CD4-positive, alpha-beta T cell treated with Interleukin-2 at 100 ng/mL for 4 hours (primary cell): ENCODE measurements at places on chromosomes 1 and 21.

DNA sequence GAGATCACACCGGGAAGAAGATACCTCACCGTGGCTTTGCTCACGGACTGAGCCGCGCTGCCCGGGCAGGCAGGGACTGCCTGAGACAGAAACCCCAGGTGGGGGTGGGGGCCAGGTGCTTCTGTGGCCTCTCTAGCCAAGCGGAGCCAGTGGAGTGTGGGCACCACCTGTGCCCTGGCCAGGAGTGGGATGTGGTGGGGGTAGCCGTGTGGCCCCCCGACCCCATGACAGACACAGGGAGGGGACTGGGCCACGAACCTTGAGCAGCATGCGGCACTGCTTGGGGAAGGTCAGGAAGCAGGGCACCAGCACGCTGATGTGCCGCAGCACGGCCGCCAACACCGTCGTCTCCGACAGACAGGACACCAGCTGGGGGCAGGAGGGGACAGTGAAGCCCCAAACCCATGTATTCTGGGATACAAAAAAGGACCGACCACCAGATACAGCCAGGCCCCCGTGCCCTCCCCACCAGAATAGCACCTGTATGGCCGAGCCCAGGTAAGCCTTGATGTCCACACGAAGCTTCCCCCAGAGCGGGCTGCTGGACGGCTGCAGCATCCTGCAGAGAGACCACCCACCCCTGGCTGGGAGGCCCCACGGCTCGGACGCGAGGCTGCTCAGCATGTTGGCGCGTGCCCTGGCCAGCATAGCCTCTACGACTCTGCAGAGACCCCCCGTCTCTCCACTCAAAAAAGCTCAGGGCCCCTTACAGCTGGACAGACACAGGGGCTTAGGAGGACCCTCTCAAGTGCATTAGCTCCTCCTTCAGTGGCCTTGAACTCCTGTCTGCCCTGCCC lies 5.3 kb downstream of the NOC2L start:
- no peak for DNase-seq

- DNase-seq = no peak
Observed at GRCh38 chr1:15283526-15283925, 36.5 kb downstream of the FHAD1 start.

DNA sequence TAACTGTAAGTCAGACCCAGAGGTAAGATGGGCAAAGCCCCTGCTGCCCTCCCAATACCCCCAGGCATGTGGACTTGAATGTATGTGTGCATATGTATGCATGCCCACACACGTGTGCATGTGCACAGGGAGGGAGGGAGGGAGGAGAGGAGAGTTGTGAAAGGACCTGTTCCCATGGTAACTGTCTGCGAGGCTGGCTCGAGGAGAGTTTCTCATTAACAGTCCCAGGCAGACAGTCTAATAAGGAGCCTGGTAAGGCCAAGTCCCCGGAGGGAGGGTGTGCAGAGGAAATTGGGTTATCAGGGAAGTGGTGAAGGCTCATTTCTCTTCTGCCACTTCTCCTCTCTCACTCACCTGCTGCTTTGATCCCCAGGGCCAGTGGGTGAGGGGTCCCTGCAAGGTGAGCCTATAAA lies 74.9 kb downstream of the NFASC start:
- no peak for DNase-seq

DNA sequence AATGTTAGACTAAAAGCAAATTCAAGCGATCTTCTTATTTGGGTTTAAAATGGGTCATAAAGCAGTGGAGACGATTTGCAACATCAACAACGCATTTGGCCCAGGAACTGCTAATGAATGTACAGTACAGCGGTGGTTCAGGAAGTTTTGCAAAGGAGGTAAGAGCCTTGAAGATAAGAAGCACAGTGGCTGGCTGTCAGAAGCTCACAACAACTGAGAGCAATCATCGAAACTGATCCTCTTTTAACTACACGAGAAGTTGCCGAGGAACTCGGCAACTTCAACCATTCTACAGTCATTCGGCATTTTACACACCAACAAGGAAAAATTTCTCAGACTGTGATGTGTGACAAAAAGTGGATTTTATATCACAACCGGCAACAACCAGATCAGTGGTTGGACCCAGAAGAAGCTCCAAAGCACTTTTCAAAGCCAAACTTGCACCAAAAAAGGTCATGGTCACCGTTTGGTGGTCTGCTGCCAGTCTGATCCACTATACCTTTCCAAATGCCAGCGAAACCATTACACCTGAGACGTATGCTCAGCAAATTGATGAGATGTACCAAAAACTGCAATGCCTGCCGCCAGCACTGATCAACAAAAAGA lies 47.9 kb downstream of the ASH1L start:
- DNase-seq = peak; percentile 30

DNA sequence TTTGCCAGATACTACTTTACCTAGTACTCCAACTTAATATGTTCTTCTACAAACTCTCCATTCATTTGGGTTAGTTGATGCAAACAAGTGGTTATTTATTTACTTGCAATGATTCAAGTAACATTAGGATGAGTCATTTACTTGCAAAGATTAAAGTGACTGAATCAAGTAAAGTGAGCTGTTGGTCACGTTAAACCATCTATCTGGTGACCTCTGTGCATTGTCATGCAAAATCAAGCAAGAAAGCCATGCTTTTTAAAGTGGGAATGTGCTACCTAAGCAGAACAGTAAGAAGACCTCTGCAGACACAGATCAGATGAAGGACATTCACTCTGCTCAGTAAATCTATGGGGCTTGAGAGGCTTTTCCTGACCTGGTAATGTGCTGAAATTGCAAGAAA lies 254.7 kb downstream of the LRRIQ3 start:
- no peak for DNase-seq

DNA sequence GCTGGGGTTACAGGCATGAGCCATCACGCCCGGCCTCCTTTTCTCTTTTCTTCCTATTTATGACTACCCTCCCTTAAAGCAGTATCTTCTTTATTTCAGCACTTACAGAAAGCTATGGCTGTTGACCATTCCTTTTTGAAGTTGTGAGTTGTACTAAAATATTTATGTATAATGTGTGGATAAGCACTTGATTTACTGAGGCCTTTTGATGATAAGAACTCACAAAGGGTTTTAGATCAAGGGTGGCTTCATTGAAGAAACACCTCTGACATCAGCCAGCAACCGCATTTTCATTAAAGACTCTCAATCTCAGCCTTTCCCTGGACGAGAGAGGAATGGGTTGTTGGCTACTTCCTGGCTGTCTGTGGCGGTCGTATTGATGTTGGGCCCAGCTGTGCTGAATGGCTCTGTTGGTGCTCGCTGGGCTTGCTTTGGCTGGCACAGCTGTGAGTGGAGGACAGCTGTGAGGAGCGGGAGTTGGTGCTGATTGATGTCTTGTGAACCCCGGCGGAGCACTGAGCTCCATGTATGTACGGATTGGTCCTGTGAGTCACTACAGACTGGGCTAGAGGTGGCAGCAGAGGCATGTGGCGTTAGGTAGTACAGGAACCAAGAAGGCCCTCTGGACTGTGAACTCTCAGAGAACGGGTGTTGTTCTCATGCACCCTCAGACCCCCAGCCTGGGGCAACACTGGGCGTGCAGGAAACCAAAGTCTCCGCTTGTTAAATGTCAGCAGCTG lies 208.8 kb downstream of the KIF26B start:
- DNase-seq = no peak

DNA sequence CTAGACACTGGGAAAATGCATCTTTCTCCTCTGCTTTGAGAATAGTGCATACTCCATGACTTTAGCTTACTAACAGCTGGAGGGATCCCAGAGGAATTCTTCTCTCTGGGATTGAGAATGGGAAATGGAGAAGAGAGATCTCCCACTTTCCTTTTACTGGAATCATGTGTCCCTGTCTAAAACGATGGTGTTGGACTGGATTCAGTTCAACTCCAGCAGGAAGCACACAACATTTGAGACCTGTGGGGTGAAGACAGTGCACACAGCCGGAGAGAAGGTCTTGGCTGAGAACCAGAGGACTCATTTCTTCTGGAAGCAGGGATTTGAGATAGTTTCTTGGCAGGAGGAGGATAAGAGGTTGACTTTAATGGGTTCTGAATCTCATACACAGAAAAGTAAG lies 58.7 kb downstream of the TRABD2B start:
- DNase-seq = no peak

DNA sequence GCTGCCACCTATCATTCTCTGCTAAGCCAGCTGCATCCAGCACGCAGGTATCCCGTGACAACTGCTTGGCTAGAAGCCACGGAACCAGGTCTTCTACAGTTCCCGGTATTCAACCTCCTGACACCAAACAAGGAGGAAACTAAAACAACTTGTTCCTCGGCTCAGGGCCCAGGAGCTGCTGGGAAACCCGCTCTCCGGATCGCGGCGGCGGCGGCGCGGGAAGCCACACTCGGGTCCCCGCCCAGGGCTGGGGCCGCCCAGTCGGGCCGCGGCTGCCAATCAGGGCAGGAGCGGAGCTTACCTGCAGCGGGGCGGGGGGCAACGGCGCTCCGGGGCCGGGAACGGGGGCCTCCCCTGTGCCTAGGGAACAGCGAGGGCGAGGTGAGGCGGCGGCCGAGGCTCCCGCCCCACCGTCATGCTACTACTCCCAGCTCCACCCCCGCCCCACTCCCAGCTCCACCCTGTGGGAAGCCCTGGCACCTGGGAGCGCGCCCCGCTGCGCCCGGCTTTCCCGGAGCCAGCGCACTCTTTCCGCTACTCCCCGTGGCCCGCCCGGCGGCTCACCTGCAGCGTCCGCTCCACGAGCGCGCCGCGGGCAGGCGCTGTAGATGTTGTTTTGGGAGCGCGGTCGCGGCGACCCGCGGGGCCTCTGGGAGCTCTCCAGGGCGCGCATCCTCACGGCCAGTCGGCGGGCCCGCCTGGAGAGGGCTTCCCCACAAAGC lies 12.1 kb downstream of the IL24 start:
- peak; percentile 27 for DNase-seq

GRCh38 chr1:6686294-6686693 lies 15.3 kb downstream of the DNAJC11 start:
- no peak for DNase-seq

- no peak for DNase-seq
Observed at GRCh38 chr1:229102741-229103391, 168.0 kb upstream of the RAB4A start.

DNA sequence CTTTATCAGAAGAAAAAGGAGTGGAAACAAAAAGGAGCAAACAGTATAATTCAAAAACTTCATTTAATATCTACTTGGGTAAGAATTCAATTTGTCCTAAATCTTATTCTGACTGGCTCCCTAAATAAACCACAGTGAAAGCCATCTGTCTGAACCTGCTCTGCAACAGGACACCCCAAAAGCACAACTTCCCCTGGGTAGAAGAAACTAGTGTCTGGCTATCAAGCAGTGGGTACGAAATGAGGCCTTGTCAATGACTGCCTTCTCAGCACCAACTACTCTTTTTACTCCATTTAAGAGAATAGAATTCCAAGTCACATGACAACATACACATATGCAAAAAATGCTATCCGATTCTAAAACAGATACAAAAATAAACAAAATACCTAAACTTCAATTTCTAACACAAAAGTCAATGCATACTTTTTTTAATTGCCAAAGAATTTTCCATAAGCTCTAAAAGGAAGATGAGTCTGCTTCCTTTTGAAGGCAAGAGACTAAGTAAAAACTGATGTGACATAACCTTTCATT lies 206.8 kb downstream of the SLC45A1 start:
- DNase-seq = no peak

DNA sequence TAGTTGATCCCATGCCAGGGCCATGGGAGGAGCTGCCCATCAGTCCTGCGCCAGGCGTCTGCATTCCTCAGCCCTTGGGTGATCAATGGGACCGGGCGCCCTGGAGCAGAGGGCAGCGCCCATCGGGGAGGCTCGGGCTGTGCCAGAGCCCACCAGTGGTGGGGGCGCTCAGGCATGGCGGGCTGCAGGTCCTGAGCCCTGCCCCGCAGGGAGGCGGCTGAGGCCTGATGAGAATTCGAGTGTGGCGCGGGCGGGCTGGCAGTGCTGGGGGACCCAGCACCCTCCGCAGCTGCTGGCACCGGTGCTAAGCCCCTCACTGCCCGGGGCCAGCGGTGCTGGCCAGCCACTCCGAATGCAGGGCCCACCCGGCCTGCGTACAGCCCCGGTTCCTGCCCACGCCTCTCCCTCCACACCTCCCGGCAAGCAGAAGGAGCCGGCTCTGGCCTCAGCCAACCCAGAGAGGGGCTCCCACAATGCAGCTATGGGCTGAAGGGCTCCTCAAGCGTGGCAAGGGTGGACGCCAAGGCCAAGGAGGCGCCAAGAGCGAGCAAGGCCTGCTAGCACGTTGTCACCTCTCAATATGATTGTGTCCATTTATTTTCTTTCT lies 238.1 kb upstream of the OLFM3 start:
- no peak for DNase-seq
